ENCODE measurements at places on chromosomes 7 and 10.
A peak's percentile ranks its signal among the peaks of the same experiment; 100 is the strongest.

- peak; percentile 20 for DNase-seq
Observed at GRCh38 chr10:131266936-131267813, 44.3 kb downstream of the TCERG1L start.

DNA sequence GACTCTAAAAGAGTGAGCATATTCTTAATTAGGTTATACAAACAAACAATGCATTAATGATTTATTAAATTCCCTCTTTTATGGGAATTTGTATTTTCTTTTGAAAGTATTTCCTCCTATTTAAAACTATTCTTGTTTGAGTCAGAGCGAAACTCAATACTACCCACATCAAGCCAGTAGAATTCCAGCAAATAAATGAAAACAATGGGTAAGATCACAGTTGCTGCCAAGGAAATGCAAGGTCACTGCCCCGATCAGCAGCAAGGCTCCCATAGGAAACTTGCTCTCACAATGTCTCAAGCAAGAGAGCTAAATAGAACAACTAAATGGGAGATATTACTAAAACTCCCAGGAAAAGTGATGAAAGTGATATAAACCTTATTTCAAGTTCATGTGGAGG, 206.3 kb downstream of the THSD7A start:
- no peak for DNase-seq

GRCh38 chr10:129810-130209, 5.4 kb upstream of the ZMYND11 start:
- DNase-seq: no peak

GRCh38 chr7:47586925-47587324, 5.0 kb upstream of the TNS3 start:
- no peak for DNase-seq

DNA sequence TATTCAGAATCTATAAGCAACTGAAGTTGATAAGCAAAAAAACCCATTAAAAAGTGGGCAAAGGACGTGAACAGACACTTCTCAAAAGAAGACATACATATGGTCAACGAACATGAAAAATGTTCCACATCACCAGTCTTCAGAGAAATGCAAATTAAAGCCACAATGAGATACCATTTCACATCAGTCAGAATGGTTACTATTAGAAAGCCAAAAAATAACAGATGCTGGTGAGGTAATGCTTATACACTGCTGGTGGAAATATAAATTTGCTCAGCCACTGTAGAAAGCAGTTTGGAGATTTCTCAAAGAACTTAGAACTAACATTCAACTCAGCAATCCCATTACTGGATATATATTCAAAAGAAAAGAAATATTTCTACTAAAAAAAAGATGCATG, 332.8 kb upstream of the PLXDC2 start:
- DNase-seq: no peak

DNA sequence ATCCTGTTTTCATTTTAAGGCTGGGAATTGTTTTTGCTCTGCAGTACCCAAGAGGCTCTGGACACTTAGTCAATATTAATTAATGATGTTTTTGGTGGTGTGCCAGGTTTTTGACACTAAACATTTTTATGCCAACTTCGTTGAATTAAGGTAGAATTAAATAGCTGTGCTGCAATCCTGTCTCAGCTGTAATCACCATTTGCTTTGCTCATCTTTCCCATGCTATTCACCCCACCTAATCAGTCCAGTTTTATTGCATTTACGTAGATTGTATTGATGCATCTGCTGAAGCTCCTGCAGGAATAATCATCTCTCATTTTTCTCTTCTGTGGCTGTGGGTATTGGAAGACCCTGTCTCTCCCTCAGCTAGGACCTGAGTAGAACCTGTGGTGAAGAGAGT, 52.6 kb upstream of the TRUB1 start:
- DNase-seq: peak; percentile 30

DNA sequence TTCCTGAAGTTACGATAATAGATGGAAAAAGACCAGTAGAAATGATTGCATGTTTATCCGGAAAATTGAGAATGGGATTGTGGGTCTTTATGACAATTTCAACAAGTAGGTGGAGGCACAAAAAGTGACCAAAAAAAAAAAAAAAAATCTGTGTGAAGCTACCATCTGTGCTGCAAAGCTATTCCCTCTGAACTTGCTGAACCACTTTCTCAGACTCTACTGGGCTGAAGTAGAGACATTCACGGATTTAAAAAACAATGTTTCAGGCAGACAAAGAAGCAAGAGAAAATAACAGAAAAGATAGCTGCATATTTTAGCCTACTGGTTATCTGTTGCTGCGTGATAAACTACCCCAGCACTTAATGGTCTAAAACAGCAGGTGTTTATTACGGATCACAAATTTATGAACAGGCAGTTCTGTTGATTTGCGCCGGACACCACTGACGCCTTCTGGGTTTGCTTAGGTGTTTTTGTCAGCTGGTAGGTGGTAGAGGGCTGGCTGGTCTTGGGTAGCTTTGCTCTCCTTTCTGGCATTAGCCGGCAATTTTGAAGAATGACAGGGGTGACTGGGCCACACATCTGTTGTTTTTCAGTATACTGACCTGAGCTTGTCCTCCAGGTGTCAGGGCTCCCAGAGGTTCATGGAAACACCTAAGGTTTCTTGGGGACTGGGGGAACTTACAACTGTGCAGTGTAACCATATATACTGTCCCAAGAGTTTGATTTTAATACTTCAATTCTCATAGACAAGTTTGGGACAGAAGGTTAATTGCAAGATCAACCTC, 665.1 kb downstream of the CCSER2 start:
- no peak for DNase-seq

DNA sequence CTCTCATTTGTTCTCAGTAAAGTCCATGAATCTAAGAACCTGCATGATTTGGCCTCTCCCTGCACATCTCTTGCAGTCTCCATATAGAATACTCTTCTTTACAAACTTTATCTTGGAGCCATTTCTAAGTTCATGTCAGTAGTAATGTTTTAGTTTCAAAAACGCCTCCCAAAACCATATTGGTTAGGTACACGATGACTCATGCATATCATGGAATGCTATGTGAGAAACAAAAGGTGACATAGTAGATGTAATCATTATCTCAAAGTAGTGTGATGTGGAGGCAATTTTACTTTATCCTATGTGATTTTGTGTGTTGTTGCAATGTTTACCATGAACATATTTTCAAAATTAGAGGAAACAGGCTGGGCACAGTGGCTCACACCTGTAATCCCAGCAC, 520.7 kb downstream of the KCNMA1 start:
- DNase-seq: no peak

GRCh38 chr7:47763063-47763974, 181.4 kb upstream of the TNS3 start:
- peak; percentile 49 for DNase-seq

DNA sequence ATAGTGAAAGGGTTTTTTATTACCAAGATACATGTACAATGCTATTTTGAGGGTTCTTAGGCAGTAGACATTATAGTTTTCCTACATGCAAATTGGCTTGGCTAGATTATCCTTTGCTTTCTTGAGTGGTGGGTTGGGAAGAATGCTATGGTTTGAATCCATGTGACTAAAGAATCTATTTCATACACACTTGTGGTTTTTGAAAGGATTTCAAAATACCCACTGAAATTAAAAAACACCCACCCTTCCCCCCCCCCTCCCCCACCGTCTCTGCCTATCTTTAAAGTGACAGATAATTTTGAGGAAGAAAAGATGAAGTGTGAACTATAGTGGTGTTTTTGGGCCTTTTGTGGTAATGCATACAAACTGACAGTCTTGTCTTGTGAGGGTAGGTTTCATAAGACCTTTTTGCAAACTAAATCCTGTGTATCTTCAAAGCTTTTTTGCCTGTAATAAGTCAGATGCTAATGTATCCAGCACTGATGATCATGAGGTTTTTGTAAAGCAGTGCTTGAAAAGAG, 90.9 kb downstream of the TPST1 start:
- no peak for DNase-seq

- no peak for DNase-seq
Observed at GRCh38 chr10:129199826-129200225, 267.2 kb upstream of the MGMT start.

DNA sequence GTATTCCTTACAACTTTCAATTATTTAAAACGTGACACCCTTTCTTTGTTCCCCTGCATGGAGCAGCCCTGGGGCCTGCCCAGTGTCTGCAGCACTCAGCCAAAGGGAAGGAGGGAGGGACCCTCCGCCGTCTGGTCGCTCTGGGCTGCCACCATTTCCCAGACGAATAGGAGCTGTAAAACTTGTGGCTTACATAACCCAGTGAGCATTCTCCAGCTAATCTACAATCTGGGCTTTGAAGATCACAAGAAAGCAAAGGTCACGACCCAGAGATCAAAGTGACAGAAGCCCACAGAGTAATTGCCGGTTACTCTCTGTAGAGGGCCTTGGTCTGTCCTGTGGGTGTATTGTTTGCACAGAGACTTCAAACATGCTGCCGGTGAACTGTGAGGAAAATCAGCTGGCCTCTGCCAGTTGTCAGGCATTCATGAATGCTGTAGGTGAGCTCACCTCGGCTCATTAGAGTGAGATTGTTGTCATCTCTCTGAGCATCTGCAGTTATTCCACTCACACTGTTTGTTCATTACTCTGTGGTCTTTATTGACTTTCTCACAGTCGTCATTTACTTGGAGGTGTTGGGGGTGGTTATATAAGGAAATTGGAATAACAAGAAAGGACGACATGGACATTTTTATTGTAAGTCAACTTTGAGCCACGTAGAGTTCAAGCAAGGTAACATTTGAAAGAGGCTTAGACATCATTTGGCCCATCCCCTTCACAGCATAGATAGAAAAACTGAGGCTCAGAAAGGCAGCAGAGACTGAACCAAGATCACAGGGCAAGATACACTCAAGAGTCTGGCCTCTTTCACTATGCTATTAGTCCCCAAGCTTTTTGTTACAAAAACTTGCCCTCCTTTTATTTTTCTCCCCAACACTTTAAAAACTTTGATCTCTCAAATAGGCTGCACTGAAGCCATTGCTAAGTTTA, 619.8 kb downstream of the LRMDA start:
- DNase-seq: no peak

GRCh38 chr10:13684806-13685482, 98.2 kb downstream of the PRPF18 start:
- no peak for DNase-seq

DNA sequence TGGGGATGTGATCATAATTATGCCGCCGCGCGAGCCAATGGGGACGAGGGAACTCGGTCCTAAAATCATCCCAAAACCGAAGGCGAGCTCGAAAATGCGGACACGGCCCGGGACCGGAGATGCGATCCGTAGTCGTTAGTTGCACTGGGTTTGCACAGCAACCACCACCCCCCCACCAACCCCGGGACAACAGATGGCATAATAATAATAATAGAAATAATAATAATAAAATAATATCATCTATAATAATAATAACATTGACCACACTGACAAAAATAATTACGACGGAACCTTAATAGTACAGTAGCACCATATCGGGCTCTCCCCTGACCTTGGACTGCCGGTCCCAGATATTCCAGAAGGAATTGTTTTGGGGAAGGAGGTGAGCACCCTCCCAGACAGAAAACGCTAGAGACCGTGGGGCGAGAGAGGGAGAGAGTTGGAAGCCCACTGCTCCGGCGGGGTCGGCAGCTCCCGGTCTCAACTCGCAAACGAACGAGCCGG, 1.1 kb upstream of the EMX2 start:
- no peak for DNase-seq

GRCh38 chr7:142752376-142753225, 3.3 kb downstream of the PRSS1 start:
- DNase-seq: no peak

DNA sequence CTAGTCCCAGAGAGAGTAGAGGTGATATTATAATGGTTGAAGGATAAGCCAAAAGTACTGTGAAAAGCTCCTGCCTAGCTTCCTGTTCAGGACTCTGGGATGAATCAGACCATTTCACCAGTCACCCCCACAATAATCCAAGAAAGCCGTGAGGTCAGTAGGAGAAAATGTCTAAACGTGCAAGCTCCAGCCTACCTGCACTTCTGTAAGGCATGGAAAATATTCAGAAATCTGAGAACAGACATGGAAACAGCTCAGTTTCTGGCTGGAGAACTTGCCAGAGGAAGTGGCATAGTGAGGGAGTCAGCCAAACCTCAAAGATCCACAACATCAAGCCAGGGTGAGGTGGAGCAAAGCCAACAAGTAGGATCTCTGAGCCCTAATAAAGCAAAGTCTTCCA, 58.2 kb downstream of the ELAPOR2 start:
- DNase-seq: no peak

DNA sequence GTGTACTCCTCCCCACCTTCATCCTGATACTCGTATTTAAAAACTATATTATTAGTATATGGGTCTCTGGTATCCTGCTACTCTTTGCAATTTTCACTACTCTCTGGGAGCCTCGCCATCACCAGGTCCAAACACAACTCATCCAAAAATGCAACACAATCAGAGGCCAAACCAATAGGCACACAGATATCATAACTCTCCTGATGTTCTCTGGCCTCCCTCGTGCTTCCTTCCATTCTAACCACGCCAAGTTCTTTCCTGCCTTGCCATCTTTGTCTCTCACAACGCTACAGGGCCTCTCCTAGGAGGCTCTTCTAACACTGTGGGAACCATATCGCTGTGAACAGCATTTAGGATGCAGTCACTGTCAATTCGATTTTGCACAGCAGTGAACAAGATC, 7.3 kb downstream of the RHEB start:
- DNase-seq: no peak

DNA sequence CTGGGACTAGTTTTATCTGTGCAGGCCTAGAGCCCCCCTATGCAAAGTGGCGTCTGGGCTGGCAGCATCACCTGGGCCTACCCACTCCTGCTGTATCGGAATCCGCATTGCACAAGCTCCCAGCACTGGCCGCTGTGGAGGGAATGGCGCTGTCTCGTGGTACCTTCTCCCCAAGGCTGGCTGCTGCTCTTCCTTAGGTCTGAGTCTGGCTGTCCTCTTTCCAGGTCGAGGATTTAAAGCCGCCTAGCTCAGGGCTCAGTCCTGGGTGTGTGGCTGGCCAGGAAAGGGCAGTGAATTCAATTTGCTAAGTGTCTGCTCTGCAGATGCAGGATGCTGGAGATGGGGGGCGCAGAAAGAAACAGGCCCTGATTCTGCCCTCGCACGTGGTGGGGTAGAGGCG, 44.7 kb downstream of the MGMT start:
- DNase-seq: no peak

DNA sequence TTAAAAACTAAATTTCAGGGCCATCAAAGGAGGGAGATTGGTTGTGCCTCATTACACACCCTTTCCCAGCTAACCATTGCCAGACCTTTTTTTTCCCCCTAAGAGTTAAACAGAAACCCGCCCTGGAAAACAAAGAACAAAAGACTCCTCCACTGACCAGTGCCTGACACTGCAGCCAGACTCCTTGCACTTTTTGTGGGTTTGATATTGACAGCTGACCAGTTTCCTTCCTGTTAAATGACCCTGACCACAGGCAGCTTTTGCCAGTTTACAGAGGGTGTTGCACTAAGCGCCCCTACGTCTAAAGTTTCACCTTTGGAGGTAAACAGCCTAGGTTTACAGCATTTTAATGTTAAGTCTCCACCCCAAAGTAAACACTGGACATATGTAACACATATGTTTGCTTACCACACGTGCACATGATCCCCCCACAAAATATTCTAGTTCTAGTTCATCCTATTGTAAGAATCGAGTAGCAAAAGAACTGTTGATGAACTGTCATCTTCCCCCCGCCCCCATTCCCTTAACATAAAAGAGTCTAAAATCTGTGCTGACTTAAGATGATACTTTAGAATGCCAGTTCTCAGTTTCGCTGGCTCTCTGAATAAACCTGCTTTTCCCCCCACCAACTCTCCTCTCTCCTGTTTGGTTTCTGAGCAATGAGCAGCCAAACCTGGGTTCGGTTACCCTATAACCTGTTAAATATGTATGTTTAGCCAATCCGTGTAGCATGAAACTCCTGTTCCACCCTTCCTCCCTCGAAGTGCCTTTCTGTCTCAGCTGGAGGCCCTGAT, 38.0 kb downstream of the FOXI2 start:
- DNase-seq: no peak
